ENCODE measurements at places on chromosomes 2 and 18. TPM values are rescaled to one million over a fixed set of nuclear protein-coding genes. Genes with fewer than 3 reads are reported as not detected.

DNA sequence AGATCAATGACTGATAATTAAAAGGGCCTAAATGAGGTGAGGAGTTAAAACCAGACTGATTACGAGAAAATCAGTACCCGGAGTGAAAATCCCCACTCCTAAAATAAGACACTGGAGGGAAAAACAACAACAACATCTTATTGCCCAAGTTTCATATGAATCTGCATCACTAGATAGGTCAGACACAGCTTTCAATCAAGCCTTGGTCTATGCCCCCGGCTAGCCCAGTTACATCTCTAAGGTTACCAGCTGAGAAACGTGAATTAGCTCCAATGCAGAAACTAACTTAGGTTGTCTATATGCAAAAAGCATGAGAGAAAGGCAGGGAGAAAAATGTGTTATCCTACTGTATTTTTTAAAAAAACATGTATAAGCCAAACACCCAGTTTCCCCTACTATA, 53.7 kb downstream of the ROCK2 start:
- DNase-seq: no peak

The ACADL gene
- 34.8 TPM for total RNA-seq

The HOXD12 gene
- not detected for total RNA-seq

The IL1RN gene
- total RNA-seq: 18.2 TPM

GRCh38 chr2:136306836-136307235, 188.9 kb upstream of the CXCR4 start:
- no peak for DNase-seq

DNA sequence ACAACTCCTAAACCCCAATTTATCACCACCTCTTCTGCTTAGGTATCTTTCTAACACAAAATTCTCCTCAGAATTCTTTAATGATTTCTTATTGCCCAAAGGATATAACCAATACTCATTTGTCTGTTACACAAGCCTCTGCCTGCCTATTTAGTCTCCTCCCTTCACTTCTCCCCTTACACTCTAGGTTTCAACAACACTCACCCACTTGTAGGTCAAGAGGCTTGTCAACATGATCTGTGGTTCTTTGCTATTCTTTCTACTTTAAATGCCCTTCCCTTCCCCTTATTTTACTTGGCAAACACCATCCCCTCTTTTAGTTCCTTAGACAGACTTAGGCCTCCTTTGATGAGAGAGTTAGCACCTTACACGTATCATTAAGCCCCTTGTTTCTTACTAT, 69.0 kb upstream of the C2orf15 start:
- DNase-seq: peak; percentile 6

The MYCN gene
- total RNA-seq: 5.2 TPM

- DNase-seq: peak; percentile 83
Measured at GRCh38 chr18:36296650-36297416, 680 bp upstream of the FHOD3 start.

GRCh38 chr2:19819097-19820065, 82.4 kb downstream of the TTC32 start:
- DNase-seq: no peak

DNA sequence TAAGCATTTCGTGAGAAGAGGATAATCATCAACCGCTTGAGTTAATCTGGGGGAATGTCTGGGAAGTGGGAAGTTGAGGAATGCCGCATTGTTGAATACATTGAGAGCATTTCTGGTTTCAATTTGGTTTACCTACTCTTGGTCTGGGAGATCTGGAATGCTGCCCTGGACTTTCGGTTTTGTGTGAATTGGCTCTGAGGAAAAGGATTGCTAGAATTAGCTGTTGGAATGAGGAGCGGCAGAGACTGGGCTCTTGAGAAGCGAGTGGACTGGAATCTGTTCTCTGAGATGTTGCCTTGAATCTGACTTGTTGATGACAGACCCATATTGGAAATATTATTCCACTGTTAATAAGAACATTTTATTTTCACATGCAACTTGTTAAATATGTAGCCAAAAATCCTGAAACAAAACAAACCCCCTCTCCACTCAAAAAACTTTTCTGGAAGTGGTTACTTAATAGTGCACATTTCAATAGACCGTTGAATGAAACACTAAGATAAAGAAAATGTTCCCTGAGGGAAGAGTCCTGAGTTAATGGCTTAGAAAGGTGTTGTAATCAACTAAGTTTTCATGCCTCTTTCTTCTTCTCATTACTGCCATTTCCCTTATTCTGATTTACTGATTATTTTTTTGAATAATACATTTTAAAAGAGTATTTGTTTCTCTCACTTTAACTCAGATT, 50.8 kb downstream of the PTPRM start:
- DNase-seq: peak; percentile 89

DNA sequence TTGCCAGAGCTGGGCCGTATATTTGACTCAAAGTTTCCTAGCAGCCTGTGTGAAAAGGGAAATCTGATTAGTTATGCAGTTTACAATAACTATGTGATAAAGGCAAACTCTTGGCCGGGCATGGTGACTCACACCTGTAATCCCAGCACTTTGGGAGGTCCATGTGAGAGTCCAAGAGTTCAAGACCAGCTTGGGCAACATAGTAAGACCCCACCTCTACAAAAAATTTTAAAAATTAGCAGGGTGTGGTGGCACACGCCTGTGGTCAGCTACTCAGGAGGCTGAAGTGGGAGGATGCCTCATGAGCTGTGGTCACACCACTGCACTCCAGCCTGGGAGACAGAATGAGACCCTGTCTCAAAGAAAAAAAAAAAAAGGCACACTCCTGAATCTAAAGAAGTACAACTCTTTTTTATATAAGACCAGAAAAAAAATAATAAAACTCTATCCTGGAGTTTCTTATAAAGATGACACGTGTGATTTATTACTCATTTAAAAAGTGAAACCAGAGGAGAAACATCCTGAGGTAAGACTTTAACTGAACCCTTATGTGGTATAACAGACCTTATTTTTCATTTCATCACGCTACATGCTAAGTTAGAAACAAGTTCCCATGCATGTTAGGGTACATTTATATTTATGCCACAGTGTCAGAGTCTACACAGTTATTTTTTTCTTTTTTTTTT, 32.6 kb upstream of the KCMF1 start:
- DNase-seq: no peak

- no peak for DNase-seq
Measured at GRCh38 chr2:129237966-129238725, 741.3 kb upstream of the RAB6C start.

DNA sequence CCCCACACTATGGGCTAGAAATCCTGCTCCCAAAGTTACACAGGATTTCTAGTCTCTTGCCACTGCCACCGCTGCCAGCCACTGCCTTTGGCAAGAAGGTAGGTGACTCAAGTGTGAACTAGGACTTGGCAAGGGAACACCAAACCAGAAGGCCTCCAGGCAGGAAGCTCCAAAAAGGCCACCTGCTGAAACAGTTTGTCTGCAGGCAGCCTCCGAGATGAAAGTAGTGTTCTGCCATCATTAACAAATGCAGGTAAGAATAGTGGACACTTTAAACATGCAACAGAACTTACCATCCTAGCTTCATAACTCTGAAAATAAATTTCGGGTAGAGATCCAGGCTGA, 3.9 kb downstream of the ANKRD44 start:
- DNase-seq: no peak

- DNase-seq: no peak
Measured at GRCh38 chr2:194674043-194674442, 983.0 kb upstream of the SLC39A10 start.

- DNase-seq: no peak
Measured at GRCh38 chr2:210577263-210578071, 21.1 kb downstream of the CPS1 start.

DNA sequence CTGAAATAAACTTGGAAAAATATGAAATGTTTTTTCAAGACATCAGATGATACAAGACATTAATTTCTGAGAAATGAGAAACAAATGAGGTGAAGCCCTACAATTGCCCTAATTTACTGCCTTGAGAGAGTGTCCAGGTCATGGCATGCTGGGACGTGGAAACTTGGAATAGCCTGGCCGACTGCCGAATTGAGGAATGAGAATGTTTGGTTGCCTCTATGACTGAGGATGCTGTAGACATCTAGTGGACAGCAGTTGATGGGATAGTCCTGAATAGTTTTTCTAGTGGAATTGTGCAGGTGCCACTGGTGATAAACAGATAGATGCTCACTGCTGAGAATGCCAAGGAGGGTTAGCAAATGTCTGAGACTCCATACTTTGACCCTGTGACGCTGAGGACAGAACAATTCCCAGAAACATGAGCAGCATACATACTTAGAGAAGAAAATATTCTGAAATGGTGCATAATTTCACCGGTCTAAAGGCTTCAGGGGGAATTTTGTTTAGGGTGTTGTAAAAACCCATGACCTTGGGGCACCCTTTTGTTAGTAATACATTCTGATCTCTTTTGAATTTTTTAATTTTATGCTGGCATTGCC, 56.5 kb upstream of the CWC22 start:
- no peak for DNase-seq

The TTC21B gene
- 22.4 TPM for total RNA-seq

The PCARE gene
- total RNA-seq: 0.09 TPM

The SCYGR4 gene
- not detected for total RNA-seq

DNA sequence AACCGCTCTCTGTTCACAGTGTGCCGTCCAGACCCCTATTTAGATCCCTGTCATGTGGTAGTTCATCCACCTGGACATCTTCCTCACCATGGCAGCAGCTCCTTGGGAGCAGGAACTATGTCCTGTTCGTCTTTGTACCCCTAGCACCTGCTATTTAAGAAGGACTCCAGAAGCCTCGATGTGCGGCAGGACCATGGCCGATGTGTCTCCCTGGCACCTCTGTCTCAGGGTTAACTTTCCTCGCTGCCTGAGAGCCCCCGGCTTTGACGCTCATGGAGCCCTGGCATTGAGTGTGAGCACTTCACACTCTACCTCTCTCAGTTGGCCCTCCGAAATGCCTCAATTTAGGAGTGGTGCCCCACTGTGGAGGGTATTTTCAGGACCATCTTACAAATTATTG, 152.0 kb downstream of the FAM210A start:
- DNase-seq: no peak

DNA sequence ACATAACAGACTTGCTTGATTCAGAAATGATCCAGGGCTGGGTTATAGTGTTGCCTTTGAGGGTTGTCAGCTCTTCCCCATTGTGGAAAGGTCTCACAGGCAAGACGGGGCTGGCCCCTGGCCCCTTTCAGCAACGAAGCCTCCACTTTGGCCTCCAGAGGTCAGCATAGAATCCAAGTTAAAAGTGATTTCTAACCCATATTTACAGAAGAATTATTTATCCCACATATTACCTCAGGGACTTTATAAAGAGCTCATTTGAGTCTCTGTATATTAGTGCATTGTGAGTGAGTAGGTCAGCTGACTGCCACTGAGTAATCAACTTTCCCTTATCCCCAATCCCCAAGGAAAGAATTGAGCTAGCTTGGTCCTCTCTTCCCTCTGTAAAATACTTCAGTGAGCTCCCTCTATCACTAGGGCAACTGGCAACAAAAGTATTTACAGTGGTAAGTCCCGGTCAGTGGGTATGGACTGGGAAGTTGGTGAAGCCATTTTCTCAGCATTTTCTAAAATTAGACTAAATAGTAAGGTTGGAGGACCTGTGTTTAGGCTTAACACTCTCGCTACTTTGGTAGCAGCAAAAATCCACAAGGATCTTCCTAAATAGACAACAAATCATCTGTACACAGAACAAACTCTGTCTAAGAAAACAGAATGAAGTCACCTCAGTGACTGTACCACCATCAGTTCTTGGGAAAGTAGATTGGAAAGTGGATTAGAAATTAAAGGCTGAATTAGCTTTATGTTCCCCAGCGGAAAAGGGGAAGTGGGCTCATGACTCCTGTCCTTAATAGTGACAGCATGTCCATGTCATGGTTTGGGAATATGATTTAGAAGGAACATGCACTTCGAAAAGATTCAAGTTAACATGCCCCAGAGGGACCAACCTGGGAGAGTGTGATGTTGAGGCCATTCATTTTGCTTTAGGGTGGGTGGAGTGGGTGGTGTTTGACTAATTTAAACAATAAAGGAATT, 171.0 kb upstream of the SIX3 start:
- no peak for DNase-seq

The ZNF385B gene
- 70.8 TPM for total RNA-seq

GRCh38 chr2:20635675-20636584, 15.0 kb downstream of the HS1BP3 start:
- DNase-seq: peak; percentile 90

GRCh38 chr2:84901593-84902120, 3.8 kb upstream of the TMSB10 start:
- no peak for DNase-seq

The ACVR1 gene
- total RNA-seq: 38.3 TPM

DNA sequence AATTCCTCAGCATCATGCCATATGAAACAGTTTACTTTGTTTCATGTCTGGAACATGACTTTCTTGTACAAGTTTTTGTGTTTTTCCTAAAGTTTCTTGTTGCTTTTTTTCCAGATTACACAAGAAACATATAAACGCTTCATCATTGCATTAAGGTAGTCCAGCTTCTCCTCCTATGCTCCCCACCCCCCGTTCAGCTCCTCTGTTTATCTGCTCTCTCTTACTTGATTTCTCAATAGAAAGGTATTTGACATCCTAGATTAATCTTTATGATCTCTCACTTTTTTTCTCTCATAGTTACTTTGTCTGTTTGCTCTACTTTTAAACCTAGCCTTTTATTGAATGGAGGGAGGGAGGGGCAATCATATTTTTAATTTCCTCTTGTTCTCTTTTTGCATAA, 25.4 kb downstream of the SLC40A1 start:
- no peak for DNase-seq

- DNase-seq: no peak
Measured at GRCh38 chr2:16209799-16210198, 269.4 kb downstream of the MYCN start.

The POTEI gene
- 4.0 TPM for total RNA-seq

GRCh38 chr2:143177096-143177786, 48.0 kb downstream of the ARHGAP15 start:
- peak; percentile 82 for DNase-seq

- no peak for DNase-seq
Measured at GRCh38 chr2:148901142-148901541, 26.1 kb downstream of the KIF5C start.

GRCh38 chr2:9286554-9287399, 80.2 kb downstream of the ASAP2 start:
- no peak for DNase-seq

- DNase-seq: no peak
Measured at GRCh38 chr2:102206666-102207341, 20.0 kb downstream of the IL1RL2 start.

- DNase-seq: no peak
Measured at GRCh38 chr2:16031058-16031847, 90.9 kb downstream of the MYCN start.

GRCh38 chr2:217922101-217923006, 80.4 kb downstream of the TNS1 start:
- DNase-seq: peak; percentile 70

The RND3 gene
- 42.7 TPM for total RNA-seq

- no peak for DNase-seq
Measured at GRCh38 chr2:202038471-202039277, 5.0 kb downstream of the FZD7 start.

DNA sequence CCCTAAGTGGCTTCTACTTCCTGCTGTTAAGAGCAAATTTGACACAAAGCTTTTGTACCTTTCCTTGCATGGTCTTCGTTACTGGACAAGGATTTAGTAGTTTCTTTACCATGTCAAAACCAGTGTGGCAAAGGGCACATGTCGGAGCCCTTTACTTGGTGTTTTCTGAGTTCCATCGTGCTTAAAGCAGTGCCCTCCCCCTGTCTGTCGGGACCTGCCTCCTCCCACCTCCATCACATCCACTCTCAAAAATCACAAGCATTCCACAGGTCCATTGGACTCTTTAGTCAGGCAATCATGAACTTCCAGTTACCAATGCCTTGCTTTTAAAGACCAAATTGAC, 763 bp downstream of the CCDC141 start:
- DNase-seq: no peak
